ENCODE measurements at places on chromosomes 5 and 9.

- DNase-seq, result no peak
These were observed 28.7 kb downstream of the DIAPH1 start for GRCh38 chr5:141590127-141590526.

DNA sequence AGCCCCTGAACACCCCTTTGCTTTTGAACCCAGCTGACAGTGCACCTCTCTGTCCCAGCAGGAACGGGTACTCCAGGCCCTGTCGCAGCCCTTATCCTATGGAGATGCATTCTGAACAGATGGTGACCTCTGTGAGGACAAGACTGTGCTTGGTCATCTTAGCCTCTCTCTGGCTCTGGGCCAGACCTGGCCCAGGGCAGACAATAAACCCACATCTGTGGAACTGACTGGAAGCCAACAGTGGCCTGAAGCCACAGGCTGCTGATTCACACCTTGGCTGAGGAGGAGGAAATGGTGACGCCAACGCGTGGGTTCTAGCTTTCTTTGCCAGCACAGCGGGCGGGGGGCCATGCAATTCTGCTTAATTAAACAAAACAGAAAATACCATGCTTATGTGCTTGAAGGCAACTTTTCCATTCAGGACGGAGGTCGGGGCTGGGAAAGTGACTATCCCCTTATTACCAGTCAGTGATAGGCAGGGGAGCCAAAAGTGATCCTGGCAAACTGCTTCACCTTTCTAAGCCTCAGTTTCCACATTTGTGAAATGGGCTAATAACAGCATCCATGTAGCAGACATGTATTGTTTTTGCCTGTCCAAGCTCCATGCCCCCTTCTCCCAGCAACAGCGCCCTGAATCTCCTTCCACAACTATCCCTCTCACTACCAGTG lies 10.8 kb downstream of the SH3PXD2B start:
- no peak for DNase-seq

- no peak for DNase-seq
These were observed 158.5 kb upstream of the RGS7BP start for GRCh38 chr5:64347309-64347708.

- DNase-seq, result no peak
These were observed 10.3 kb upstream of the NME5 start for GRCh38 chr5:138149530-138149929.

GRCh38 chr5:143153332-143154119 lies 250.0 kb downstream of the NR3C1 start:
- no peak for DNase-seq

GRCh38 chr5:62457071-62457470 lies 44.5 kb downstream of the IPO11 start:
- DNase-seq, result no peak

GRCh38 chr5:53311681-53312080 lies 168.7 kb upstream of the FST start:
- no peak for DNase-seq

Data from cortex of kidney (tissue), 1 donor.